ENCODE measurements at places on chromosomes 7 and 10.

DNA sequence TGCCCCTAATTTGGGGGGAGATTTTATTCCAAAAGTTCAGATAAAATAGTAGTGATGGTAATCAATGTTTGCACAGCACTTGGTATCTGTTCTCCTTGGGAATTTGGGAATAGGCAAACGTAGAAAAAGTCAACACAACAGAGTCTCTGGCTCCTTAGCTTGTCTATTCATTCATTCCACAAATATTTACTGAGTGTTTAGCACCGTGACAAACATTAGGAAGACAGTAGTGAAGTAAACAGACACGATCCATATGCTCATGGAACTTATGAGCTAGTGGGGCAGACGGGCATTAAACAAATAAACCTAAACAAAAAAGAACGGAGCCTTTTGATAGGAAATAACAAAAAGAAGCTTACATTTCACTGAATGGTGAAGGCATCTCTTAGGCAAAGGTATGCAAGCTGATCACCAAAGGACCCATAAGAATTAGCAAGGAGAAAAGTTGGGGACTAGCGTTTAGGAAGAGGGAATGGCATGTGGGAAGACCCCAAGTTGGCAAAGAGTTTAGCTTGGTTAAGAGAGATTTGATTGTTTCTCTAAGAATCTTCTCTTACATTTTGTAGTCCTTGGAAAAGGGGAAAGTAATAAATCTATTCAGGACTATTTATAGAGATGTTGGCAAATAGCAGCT, 243.9 kb upstream of the NPY start:
- DNase-seq, result no peak

- no peak for DNase-seq
These were observed 281.1 kb downstream of the CCDC3 start for GRCh38 chr10:12720217-12720981.

DNA sequence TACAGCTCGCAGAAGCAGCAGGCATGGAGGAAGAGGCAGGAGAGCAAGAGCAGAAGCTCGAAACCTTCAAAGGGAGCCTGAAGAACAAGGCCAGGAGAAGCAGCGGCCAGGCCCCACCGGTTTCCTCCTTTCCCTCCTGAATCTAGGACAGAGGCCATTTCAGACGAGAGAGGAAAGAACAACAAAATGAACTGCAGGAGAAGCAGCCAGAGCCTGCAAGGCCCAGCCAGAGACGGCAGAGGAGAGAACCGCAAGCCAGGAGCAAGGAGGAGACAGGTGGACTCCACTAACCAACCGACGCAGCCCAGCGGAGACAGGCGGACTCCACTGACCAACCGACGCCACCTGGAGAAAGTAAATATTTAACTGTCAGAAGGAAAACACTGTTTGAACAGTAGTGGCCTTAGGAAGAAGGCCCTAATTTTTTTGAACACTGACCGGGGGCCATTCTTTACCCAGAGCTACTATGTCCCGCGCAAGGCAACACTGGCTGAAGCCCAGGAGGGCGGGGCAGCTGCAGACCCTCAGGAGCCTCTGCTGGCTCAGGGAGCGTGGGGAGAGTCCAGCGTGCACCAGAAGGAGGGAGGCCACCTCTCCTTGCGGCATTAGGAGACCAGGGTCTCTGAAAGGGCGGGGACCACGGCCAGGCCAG, 559.2 kb downstream of the PTPRN2 start:
- DNase-seq, result no peak

- DNase-seq, result no peak
These were observed 534 bp downstream of the UBE3C start for GRCh38 chr7:157139111-157139809.

- no peak for DNase-seq
These were observed 239.0 kb upstream of the IMMP2L start for GRCh38 chr7:111801277-111801676.

DNA sequence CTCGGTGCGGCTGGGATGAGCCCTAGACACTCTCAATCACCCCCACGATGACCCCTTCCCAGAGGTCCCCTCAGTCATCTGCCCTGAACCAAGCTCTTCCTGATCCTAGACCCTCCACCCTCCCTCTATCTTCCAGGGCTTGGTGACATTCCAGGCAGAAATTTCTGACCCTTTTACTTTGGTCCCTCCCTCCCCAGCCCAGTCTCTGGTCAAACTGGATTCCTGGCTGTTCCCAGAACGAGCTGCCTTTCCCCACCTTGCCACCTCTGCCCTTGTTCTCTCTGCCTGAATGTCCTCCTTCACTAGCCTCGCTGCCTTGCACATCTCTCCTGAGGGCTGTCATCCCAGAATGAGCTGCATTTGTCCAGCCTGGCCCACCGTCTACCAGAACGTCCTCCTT, 1.3 kb upstream of the CLDN4 start:
- no peak for DNase-seq

GRCh38 chr7:100472854-100473499, 6.0 kb downstream of the TSC22D4 start:
- no peak for DNase-seq

GRCh38 chr10:130066743-130067142, 43.9 kb downstream of the C10orf143 start:
- no peak for DNase-seq

- no peak for DNase-seq
These were observed 97.2 kb downstream of the GLRX3 start for GRCh38 chr10:130233426-130233825.

- DNase-seq, result no peak
These were observed 86.3 kb downstream of the ALOX5 start for GRCh38 chr10:45460235-45460878.

Measured in NCI-H1417 treated with DMSO at 0.1 percent for 48 hours (cell line).